Right cardiac atrium (tissue), 5 donors: ENCODE measurements at places on chromosomes 12 and 14. TPM values are rescaled to one million over a fixed set of nuclear protein-coding genes. Genes with fewer than 3 reads are reported as not detected.

The MMAB gene
- polyA plus RNA-seq: 46.9 TPM

The TMEM52B gene
- 0.07 TPM for polyA plus RNA-seq

The SMOC1 gene
- polyA plus RNA-seq: 13.4 TPM

DNA sequence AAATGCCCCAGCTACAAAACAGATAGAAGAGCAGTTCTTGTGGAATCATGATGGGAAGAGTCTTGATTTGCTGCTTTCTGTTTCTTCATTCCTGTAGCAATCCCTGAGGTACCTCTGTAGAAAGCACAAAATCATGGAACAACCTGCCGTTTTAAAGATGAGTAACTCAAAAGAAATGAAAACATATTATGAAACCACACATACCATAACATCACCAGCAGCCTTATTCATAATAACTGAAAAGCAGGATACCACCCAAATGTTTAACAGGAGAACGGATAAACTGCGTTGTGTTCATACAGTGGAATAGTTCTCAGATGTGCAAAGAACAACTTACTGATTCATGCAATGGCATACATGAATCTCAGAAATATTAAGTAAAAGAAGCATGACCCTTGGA, 188.1 kb downstream of the RGS6 start:
- DNase-seq: no peak

DNA sequence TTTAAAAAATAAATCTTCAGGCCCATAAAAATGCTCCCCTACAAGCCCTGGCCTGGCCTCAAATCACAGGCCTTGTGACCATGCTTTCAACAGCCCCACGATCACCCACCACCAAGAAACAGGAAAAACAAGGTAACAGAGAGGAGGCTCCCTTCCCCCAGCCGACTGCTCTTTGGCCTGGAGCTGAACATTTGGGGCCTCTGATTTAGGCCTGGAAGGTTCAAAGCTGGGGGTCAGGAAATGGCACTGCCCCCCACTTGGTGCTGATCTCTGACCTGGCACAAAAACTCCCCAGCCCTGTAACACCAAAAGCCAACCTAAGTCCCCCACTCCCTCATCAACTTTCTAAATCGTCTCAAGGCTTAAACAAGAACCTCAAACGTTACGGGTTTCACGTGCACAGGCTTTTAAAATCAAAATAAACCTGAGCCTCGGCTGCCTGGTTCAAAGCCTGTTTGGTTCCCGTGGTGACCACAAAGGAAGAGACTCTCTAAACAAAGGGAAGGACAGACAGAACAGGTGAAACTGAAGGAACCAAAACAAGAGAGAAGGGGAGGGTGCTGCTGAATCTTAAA, 9.0 kb downstream of the ACTN1 start:
- DNase-seq: no peak

DNA sequence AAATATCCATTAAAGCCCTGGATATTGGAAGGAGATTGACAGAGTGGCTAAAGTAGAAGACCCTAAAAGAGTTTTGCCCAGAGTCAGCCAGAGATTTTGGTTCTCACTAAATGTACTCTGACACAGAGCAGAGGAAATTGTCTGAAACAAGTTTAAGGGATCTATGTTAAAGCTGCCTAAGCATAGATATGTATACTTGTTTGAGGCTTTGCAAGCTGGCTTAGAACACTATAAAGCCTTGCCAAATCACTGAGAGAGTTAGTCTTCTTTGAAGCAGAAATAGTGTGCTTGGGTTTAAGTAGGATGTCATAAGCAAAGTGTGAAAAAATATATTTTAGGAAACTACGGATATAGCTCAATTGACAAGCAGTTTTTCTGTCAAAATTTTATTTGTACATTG, 653.5 kb downstream of the FSCB start:
- no peak for DNase-seq

DNA sequence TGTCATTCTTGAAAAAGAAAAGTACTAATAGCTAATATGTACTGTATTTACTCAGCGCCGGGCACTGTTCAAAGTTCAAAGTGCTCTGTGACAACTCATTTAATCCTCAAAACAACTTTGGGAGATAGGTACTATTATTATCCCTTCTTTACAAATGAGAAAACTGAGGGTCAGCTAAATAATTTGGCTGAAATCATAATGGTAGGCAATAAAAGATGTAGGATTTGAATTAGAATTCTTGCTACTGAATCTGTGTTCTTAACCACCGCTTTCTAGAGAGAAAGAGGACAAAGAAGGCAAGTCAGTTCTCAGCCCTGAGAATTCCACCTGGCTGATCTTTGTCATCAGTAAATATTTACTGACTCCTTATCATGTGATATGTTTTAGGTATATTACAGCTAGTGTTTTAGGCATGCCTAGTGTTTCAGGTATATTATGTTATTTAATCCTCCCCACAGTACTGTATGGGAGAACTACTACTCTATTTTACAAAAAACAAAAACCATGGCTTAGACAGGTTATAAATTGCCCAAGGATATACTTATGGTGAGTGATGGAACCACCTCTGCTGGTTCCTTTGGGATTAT, 205.7 kb upstream of the GZMB start:
- no peak for DNase-seq

- DNase-seq: no peak
Measured at GRCh38 chr12:130977046-130977742, 23.5 kb downstream of the ADGRD1 start.

DNA sequence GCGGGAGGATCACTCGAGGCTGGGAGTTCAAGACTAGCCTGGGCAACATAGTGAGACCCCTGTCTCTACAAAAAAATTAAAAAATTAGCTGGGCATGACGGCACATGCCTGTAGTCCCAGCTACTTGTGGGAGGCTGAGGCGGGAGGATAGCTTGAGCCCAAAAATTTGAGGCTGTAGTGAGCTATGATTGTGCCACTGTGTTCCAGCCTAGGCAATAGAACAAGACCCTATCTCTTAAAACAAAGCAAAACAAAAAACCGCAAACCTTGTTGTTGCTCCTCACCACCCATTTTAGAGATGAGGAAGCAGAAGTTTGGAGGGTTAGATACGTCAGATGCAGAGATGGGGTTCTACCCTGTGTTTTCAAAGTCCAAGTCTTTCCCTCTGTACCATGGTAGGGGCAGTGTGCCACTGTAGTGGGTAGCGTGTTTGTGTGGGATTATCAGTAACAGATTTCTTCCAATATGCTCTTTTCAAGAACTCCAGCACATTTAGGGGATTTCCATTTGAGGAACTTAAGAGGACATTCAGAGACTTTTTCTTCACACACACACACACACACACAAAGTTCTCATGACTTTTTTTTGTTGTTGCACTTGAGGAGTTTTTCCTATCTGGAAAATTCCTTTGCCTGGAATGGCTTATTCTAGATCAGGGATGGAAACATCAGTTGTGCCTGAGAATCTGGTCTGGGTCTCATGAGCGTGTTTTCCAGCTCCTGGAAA, 186.5 kb downstream of the CHST11 start:
- no peak for DNase-seq
